Suprapubic skin (tissue), 4 donors: ENCODE measurements at places on chromosomes 2 and 18. TPM values are rescaled to one million over a fixed set of nuclear protein-coding genes. Genes with fewer than 3 reads are reported as not detected.

- no peak for DNase-seq
Observed at GRCh38 chr2:186561467-186562208, 28.2 kb upstream of the ITGAV start.

GRCh38 chr2:119494163-119494790, 30.0 kb downstream of the SCTR start:
- no peak for DNase-seq

- no peak for DNase-seq
Observed at GRCh38 chr2:101516823-101517690, 42.1 kb upstream of the RFX8 start.

- peak; percentile 26 for DNase-seq
Observed at GRCh38 chr2:219396863-219397457, 9.2 kb upstream of the DNPEP start.

The LRP2 gene
- total RNA-seq: 0.08 TPM
